ENCODE measurements at places on chromosomes 1 and 21.

DNA sequence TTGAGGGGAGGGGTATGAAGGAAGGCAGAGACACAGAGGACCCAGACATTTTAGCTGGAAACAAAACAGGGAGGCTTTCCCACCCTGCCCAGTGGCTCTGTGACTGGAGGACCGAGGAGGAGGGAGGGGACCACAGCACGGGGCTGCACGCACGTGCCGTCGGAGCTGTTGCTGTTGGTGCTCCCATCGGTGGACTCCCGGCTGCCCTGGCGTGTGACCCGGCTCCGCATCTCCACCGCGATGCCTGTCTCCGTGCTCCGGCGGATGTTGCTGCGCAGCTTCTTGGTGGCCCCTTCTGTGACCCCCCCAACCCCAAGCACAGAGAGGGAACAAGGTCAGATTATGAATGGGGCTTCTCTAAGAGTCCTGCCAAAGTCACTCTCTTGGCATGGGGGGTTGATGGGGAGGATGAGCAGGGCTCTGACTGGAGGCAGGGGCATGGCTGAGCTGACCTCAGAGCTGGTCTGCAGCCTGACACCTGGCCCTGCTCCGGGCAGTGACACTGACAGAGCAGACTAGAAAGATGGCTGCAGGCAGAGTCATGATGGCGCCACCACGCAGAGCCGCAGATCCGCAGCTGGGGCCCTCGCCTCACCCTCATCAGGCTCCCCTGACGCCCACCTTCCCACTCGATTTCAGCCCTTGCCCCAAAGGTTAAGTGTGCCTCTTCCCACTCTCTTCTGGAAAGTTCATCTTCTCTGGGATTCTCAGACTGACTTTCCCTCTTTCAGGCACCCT lies 29.6 kb downstream of the RIMS3 start:
- no peak for DNase-seq

DNA sequence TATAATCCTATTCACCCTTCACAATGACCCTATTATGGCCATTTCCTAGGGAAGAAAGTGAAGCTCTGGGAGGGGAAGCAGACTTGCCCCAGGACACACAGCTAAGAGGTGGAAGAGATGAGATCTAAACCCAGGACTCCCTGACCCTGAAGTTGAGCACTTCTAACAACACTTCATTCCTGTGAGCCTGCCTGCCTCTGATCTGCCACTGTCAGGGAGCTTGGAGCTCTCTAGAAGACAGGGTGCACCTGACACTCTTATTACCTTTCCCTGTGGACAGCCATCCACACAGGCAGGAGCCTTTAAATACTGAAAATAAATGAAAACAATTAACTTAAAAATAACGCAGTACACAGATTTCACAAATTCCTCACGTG lies 599 bp downstream of the MKNK1 start:
- no peak for DNase-seq

GRCh38 chr1:62076286-62076685 lies 118.4 kb upstream of the L1TD1 start:
- DNase-seq = no peak

- DNase-seq = no peak
These were observed 24.2 kb downstream of the MAPKAPK2 start for GRCh38 chr1:206708882-206709281.

Data from effector memory CD8-positive, alpha-beta T cell (primary cell).